ENCODE measurements at places on chromosomes 12 and 14.

GRCh38 chr14:73403181-73403752 lies 55.1 kb downstream of the NUMB start:
- no peak for DNase-seq

DNA sequence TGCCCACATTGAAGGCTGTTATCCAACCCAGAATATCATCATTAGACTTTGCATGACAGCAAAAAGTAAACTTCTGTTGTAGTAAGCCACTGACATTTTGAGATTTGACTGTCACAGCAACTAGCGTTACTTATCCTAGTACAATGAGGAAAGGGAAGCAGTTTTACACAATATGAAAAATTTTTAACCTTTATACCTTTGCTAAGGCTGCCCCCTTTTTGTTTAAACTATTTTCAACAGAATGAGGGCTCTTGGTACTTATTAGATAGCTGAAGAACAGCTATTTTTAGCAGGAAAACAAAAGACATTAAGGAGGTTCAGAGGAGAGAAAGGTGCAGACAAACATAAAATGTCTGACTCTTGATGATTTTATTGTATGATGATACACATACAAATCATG lies 23.4 kb upstream of the TMX1 start:
- DNase-seq = no peak

DNA sequence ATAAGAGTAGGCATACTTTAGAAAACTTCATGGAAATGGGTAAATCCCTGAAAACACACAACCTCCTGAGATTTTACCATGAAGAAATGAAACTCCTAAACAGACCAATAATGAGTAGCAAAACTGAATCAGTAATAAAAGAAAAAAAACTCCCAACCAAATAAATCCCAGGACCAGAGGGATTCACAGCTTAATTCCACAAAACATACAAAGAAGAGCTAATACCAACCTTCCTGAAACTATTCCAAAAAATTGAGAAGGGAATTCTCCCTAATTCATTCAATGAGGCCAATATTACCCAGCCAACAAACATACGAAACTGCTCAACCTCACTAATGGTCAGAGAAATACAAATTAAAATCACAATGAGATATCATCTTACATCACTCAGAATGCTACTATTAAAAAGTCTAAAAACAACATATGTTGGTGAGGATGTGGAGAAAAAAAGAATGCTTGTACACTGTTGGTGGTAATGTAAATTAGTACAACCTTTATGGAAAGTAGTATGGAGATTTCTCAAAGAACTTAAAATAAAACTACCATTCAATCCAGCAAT lies 97.3 kb upstream of the ST8SIA1 start:
- no peak for DNase-seq

- no peak for DNase-seq
Measured at GRCh38 chr12:78316136-78316535, 485.4 kb downstream of the NAV3 start.

DNA sequence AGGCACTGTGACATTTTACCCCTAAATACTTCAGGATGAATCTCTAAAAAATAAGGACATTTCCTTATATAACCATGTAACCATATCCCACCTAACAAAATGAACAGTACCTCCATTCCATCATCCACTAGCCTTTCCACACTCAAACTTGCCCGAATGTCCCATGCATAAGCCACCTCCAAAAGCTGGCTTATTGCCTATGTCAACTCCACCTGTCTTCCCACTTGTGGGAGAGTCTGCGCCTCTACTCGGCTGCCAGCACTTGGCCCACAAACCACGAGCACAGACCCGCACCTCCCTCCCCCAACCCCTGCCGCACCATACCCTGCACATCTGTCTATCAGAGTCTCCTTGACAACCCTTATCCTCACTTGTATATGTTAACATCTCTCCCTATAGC lies 165.8 kb downstream of the CALM1 start:
- DNase-seq = no peak

GRCh38 chr14:49951691-49952345 lies 58.9 kb downstream of the ARF6 start:
- no peak for DNase-seq

- DNase-seq = no peak
Measured at GRCh38 chr14:39267608-39268005, 33.9 kb downstream of the MIA2 start.

DNA sequence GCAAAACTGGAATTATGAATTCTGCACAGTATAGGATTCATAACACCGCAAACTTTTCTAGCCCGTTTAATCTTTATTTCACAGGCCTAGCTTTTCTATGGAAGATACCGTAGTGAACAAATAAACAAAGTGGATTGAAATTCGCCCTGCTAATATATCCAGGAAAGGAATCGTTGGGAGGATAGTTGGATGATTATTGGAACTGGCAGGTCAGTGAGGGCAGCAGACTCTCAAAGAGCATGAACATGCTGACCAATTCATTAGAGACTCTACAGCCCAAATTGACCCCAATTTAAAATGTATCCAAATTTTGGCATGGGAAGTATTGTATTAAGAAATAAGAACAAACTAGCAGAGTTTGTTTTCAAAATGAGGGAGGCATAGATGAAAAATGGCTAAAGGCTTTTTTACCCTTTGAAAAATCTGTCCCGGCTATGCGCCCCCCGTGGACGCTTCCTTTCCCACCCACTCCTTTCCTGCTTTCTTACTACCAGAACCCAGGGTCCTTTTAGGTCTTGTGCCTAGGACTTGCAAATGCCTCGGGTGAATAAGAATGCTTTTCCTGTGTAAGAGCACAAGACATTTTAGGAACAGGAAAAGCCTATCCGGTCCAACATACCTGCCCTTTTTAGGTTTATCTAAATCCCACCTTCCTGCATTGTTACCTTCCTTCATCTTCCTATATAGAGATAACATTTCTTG lies 84.6 kb upstream of the PTPRB start:
- no peak for DNase-seq

DNA sequence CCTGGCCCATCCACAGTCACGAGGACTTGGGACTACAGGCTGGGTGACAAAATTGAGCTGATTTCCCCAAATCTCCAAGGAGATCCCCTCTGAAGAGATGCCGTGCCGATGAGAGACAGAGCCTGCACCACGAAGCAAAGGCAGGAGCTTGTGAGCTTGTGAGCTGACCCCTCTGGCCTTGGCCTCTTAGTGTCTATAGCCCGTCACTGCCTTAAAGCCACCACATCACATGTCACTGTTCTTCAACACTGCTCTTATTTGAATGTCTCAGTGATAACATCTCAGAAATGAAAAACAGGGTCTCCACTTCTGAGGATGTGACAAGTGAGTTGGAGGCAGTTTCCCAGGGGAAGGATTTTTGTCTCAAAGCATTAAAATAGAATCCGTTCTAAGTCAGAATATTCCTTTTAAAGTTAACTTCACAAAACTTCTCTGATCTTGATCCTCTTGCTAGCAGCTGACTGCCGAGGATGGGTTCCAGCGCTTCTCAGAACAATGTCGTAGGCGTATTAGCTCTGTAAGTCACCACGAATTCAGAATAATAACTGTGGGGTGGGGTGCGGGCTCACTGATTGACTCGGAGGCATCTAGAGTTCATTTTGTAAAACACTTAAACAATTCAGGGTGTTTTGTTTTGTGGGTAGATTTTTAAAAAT lies 37.5 kb downstream of the CHST11 start:
- DNase-seq = no peak

DNA sequence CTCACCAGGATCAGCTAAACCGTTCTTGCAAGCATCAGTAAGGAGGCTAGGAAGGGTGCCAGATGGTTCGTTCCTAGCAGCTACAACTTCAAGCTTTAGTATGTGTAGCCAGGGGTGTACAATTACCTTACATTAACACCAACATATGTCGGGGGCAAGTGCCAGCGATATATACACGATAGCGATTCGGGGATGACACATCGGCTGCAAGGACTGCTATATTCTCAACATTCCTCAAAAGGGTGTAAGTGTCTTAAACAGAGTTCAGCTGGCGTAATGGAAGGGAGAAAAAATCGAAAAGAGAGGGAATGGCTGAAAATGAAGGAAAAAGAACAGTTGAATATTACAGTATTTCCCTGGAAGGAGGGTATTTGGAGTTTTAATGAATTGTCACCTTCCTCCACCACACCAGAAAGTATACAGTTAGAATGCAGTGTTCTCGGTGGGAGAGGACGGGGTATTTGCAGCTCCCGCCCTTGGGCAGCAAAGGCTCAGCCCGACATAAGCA lies 545 bp downstream of the LIMA1 start:
- no peak for DNase-seq

Data from nucleus accumbens (tissue), 56 donors.